ENCODE measurements at places on chromosomes 3 and 15.
A peak's percentile ranks its signal among the peaks of the same experiment; 100 is the strongest.

GRCh38 chr3:174614036-174614435 lies 245.1 kb upstream of the NAALADL2 start:
- DNase-seq = no peak

DNA sequence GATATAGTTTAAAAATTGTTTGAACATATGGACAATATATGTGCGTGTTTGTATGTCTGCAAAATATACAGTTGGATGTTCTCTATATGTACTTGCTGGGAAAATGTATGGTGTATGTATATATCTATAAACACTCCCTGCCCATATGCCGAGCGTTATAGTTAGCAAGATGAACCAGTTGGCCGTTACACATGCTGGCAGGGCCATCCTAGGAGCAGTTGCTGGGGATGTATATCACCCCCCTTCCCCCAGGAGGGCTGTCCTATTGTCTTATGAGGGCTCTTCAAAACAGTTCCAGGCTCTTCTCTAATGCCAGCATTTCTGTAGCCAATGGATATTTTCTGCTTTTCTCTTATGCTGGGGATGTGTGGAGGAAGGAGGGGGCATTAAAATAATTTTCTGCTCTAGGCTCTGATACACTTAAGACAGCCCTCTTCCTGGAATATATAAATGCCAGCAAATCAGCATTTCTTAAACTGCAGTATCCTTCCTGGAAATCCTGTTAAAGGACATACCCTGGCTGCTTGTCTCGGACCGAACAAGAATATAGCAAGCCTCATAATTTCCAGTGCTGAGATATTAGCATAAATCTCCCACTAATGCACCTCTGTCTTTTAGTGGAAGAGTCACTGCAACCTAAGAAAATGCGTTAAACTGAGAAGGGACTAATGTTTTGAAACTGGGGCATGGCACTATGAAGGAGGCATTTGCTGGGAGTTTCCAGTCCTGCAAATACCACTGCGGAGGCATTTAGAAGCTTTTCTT lies 134.4 kb downstream of the MDFIC2 start:
- DNase-seq = no peak

DNA sequence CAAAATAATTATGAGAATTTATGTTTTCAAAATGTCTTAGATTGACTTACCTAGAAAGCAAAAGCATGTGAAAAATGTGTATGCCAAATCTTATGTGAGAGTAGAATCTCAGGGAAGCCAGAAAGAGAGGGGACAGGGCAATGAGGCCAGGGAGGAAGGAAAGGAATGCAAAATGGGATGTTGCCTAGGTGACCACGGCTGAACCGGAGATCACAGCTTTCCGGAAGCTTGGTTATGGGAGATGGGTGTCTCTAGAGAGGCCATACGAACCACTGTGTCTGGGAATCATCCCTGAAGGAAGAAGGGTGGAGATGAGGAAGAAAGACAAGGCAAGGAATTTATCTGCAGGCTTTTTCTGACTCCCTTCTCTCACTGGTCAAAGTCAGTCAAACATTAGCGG lies 76.0 kb downstream of the SUCLG2 start:
- no peak for DNase-seq

DNA sequence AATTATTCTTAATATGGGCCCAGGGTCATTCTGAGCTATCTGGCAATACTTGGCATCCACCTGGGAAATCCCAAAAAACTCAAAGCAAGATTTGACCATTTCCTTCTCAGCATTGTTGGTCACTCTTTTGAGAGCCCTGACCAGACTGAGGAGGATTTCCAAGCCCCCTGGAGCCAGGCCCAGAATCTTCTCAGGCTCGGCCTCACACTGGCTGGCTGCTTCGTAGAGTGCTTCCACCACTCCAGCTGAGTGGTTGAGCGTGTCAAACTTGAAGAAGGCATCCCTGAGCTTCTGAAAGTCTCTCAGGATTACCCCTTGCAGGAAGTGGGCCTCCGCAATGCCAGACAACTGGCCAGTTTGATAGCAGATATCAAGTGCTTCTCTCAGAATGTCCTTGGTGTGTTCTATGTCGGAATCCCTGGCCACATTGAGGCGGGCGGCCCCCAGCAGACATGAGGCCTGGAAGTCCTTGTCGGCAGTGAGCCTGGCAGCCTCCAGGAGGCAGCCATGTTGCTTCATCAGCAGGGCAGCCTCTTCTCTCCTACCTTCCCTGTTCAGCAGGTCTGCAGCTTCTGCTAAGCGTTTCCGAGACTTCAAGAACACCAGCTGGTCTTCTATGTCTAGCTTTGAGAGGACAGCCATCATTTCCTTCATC lies 68.9 kb upstream of the DCLK3 start:
- DNase-seq = no peak

DNA sequence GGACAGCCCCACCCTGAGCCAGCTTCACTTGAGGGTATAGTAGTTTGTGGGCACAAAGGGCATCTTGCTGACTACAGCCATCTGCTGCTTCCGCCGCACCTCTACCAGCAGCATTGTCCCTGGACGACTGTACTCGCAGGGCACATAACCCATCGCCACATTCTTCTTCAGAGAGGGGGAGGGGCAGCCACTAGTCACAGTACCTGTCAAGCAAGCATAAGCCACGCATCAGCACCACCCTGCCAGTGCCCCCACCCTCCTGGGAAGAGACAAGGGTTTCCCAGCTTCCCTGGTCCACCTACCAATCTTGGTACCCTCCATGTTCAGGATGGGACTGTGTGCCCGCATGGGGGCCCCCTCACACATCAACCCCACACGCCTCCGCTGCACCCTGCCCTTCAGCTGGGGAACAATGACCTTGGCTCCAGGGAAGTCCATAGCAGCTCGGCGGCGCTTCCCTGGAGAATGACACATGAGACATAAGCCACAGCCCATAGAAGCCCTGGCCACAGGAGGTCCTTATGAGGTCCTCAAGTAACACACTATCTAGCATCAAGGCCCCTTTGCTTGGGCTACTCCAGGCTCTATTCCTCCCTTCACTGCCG lies 4.7 kb downstream of the AMT start:
- DNase-seq = no peak

- DNase-seq = no peak
These were observed 2.9 kb downstream of the PLXND1 start for GRCh38 chr3:129603561-129603942.

DNA sequence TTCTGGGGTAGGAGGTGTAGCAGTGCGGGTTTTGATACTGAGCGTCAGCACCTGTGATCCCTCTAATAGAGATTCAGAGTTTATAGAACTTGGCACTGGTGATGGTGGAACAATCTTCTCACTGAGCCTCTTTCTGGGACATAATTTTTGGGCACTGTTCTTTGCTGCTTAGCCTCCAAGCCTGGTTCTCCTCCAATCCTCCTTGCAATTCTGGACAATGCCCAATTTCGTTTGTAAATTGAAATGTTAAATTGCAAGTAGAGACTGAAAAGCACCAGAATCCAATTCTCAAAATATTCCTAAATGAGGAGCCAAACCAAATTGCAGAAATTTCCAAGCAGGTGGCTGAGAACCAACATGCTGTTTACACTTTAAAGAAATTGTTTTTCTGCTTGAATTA lies 149.8 kb upstream of the ABI3BP start:
- no peak for DNase-seq

GRCh38 chr3:43132870-43133636 lies 27.2 kb upstream of the POMGNT2 start:
- no peak for DNase-seq

DNA sequence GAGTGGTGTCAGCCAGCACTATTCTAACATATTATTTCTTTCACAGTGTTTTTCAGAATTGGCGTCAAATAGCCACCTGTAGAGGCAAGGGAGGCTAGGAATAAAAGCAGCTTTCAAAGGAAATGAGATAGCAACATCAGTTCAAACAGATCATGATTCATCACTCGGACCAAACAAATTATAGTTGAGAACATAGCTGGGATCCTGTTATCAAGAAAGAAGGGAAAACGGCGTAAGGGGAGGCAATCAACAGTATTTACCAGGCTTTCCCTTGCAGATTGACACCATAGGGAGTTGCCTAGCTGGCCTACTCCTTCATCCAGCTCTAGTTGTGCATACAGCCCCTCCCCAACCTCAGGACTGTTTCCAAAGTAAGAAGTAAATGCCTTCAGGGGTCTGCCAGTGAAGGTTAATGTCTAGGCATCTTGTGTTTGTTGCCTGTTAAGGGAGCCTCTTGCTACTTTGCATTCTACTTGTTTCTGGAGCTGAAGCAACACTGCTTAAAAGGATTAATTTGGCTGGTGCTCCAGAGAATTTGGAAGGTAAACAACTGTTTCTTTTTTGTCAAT lies 286.5 kb downstream of the NSUN3 start:
- no peak for DNase-seq

- DNase-seq = no peak
These were observed 16.8 kb upstream of the SLC41A3 start for GRCh38 chr3:126100634-126101301.

DNA sequence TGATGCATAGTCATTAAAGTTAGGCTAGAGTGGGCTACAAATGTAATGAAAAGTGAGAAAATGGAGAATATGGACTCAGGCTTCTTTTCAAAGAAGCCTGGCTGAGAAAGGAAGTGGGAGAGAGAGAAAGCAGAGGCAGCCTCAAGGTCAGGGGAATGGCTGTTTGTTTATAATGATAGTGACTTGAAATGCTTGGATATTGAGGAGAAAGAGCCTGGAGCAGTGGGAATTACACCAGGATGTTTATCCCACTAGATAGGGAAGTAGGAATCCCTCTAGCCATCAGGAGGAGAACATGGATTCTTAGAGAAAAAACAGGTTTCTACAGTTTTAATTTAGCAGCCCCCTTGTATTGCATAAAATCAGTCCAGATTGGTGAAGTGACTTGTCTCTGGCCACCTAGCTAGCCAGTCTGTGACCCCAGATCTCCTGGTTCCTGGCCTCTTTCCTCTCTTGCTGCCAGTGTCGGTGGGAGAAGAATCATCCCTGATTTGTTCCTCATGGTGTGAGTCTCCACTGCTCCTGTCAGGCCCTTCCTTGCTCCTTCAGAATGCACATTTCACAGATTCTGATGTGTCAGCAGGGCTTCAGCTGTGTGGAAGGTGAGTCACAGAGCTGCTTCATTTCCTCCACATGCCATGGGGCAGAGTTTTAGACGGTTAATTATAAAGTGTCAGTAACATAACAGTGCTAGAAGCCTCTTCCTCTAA lies 32.9 kb downstream of the SEMA6D start:
- peak; percentile 68 for DNase-seq

DNA sequence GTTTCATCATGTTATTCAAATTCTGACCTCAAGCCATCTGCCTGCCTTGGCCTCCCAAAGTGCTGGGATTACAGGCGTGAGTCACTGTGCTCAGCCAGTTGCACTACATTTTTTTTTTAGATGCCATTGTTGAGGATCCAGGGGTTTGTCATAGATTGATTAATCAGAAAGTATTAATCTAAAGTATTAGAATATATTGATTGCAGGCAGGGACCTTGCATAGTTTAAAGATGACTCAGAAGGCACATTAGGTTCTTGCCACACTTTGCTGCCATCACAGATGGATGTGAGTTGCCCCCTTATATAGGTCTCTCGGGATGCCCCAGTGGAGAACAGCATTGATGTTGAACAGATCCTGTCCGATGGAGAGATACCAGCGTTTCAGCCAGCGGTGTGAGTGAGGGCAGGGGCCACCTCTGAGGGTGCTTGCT lies 41.1 kb downstream of the IGF1R start:
- DNase-seq = no peak

DNA sequence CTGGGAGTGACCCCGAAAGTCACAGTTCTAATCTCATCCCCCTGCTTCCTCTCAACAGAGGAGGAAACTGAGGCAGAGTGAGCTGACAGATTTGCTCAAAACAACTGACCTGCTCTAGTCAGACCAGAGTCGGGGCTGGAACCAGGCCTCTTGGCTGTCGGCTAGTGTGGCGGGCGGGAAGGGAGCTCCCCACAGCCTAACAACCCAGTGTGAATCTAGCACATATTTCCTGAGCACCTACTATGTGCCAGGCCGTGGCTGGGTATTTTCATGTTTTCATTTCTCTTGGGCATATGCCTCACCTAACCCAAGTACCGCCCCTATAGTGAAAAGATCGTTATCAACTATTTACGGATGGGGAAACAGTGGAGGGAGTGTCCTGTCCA lies 27.2 kb downstream of the GRIP2 start:
- DNase-seq = no peak

DNA sequence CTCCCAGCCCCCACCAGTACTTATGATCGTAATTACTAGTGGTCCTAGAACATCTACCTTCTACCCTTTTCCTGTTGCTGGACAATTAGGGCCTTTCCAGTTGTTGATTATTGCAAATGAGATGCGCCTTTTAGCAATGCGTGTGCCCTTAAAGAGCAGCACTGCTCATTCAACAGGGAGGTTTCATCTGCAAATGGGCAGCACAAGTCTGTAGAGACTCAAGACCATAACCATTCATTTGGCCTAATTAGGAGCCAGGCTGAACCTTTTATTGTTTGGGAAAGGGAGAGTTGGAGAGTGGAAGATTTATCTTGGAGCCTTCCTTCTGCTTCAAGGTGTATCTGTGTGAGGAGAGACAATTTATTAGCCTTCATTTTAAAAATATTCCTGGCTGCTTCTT lies 42.3 kb downstream of the BOC start:
- no peak for DNase-seq

- DNase-seq = no peak
These were observed 20.2 kb downstream of the DNAJB11 start for GRCh38 chr3:186590580-186591295.

GRCh38 chr3:312160-312733 lies 115.7 kb downstream of the CHL1 start:
- DNase-seq = no peak

DNA sequence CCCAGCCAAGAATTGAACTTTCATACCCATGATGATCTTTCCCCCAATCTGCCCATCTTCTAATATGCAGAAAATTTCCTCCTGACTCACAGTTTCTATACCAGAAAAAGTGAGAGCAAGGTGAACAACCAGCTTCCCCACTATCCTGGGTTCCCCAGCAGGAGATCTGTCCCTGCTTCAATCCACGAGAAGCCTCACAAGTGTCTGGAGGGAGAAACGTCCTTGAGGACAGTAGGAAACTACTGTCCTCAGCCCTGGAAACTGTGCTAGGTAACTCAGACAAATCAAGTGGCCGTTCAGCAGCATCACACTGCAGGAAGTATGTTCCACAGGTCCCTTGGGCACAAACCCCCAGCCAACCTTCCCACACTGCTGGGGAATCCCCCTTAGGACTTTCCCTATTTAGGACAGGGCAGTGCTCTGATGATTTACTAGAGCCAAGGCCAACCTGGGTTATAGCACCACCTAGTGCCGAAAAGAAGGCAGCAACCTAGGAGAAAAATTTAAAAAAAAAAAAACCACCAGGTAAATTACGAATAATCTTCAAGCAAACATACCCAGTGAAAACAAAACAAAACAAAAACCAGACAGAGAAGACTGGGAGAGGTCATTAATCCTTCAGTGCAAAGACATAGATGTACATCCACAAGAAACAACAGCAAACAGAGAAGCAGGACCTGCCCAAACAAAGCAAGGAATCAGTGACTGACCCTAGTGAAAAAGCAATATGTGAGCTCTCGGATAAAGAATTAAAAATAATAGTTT lies 36.0 kb downstream of the MORC1 start:
- DNase-seq = no peak
